ENCODE measurements at places on chromosomes 11 and 22. TPM values are rescaled to one million over a fixed set of nuclear protein-coding genes. Genes with fewer than 3 reads are reported as not detected.
A peak's percentile ranks its signal among the peaks of the same experiment; 100 is the strongest.

- DNase-seq: no peak
These were observed 588.4 kb upstream of the LRRC4C start for GRCh38 chr11:42047637-42048555.

- DNase-seq: no peak
These were observed 479 bp downstream of the MMP3 start for GRCh38 chr11:102842930-102843329.

GRCh38 chr11:85517272-85517671 is 109.9 kb downstream of the DLG2 start:
- DNase-seq: no peak

DNA sequence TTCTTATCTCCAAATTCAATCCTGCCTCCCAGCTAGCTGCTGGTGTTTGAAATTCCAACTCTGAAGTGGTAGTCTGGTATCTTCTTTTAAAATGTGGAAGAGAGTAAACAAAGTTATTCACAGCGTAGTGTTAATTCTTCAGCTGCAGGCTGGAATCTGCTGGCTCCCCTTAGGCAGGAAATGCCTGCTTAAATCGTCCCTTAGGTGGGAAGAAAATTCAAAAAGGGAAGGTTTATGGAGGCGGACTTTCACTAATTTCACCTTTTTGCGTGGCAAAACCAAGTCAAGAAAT is 439.0 kb upstream of the CCDC90B start:
- DNase-seq: no peak

- no peak for DNase-seq
These were observed 1.3 kb downstream of the DENND5A start for GRCh38 chr11:9263840-9264315.

GRCh38 chr11:122593473-122594420 is 61.8 kb upstream of the UBASH3B start:
- no peak for DNase-seq

DNA sequence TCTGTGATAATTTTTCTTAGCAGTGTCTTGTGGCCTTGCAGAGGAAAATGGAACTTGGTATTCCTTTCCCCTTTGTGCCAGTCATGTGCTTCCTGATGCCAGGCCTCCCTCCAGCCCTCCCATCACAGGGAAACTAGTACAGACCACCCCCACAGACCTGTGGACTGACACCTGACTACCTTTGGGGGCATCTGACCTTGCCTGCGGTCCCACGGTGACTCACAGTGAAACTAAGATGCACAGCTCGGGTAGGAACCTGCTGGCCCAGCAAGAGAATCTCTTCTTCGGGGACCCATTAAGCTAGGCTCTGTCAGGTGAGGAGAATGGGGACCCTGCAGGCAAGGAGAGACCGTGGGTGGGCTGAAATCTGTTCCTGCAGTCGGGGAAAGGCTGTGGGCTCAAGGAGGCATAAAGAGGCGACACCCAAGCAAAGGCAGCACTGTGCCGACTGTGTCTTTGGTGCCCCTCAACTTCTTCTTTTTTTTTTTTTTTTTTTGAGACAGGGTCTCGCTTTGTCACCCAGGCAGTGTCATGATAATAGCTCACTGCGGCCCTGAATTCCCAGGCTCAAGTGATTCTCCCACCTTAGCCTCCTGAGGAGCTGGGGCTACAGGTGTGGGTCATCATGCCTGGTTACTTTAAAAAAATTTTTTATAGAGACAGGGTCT is 20.8 kb upstream of the PEX26 start:
- no peak for DNase-seq

DNA sequence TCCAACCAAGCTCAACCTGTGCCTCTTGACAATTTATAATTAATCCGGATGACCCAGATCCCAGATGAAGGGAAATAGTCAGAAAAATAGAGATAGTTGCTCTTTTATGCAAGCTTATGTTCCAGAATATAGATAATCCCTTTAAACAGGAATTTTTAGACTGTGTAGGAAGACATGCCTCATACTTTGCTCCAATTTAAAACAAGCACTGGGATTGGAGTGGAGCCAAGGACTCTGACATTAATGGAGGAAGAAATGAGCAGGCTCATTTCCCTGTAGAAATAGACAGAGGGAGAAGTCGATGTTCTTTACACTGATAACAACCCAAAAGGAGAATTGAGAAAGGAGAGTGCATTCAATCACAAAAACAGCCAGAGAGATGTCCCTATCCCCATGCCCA is 70.1 kb upstream of the LRRC55 start:
- DNase-seq: no peak

GRCh38 chr11:24572376-24572775 is 75.5 kb downstream of the LUZP2 start:
- no peak for DNase-seq

DNA sequence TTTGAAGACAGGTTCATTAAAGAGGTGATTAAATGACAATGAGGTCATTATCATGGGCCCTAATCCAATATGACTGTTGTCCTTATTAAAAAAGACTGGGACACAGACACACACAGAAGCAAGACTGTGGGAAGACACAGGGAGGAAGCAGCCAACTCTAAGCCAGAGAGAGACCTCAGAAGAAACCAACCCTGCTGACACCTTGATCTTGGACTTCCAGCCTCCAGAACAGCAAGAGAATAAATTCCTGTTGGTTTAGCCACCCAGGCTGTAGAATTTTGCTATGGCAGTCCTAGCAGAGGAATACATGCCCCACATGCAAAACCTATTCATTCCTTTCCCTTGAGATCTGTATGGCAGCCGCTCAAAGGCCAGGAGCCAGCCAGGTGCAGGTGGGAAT is 35.6 kb upstream of the CACNG2 start:
- no peak for DNase-seq

- no peak for DNase-seq
These were observed 395.2 kb upstream of the CNTN5 start for GRCh38 chr11:98625526-98625925.

Gene CECR2
- 0.30 TPM for total RNA-seq

DNA sequence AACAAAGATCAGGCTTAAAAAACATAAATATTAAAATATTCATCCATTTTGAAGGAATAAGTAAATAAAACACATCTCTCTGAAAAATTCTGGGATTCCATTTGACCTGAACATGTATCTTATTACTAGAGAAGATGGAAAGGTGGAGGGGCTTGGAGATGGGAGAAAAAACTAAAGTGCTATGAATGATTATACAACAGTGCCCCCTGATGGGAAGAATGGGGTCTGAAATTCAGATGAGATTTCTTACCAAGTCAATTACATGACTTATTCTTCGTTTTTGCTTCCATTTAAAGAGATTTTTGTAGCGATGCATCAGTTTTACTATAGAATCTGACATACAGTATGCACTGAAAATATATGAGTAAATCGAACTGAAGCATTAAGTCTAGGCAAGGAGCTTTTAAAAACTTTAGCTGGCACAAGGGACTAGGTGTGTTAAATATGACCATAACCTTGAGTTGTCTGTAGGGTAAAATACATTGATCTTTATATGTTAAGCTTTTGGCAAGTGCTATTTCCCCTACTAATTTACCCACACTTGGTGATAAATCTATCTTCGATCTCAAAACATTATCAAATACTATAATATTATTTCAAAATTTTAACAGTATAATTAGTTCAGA is 718.8 kb downstream of the CNTN5 start:
- no peak for DNase-seq

DNA sequence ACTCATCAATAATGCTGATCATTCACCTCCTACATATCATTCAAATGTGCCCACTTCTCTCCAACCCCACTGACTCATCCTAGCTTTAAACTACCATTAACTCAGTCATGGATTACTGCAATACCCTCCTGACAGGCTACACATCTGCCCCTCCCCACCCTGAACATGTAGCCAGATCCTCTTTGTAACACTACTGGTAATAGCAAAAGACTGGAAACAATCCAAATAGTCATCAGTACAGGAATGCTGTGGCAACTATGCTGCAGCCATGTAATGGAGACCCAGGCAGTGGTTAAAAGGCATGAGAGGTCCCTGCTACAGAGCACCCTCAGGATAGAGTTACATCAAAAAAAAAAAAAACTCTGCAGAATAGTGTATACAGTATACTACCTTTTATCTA is 16.6 kb downstream of the SLC43A3 start:
- DNase-seq: no peak

Gene MUC15
- total RNA-seq: 0.12 TPM

DNA sequence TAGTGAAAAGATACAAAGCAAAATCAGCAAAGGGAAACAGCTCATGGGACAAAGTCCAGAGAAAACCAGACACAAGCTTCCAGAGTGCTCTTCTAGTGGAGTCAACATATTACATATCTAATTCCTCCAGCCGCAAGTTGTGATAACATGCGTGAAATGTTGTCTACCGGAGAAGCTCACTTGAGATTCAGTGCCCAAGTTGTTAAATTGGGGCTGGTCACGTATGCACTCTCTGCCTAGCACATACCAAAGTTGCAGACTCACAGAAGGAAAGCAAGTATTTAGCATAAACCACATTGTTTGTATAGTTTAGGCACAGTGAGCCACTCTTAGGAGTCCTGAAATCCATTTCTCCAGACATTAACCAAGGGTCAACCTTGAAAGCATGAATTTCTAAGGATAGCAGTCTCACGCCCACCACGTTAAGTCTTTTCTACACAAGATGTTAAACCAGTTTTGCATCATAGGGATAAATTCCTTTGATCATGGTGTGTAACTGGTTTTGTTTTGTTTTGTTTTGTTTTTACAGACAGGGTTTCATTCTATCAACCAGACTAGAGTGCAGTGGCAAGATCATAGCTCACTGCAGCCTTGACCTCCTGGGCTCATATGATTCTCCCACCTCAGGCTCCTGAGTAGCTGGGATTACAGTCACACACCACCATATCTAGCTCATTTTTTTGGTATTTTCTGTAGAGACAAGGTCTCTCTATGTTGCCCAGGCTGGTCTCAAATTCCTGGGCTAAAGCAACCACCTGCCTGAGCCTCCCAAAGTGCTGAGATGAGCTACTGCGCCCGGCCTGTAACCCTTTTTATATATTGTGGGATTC is 39.5 kb upstream of the EP300 start:
- no peak for DNase-seq

DNA sequence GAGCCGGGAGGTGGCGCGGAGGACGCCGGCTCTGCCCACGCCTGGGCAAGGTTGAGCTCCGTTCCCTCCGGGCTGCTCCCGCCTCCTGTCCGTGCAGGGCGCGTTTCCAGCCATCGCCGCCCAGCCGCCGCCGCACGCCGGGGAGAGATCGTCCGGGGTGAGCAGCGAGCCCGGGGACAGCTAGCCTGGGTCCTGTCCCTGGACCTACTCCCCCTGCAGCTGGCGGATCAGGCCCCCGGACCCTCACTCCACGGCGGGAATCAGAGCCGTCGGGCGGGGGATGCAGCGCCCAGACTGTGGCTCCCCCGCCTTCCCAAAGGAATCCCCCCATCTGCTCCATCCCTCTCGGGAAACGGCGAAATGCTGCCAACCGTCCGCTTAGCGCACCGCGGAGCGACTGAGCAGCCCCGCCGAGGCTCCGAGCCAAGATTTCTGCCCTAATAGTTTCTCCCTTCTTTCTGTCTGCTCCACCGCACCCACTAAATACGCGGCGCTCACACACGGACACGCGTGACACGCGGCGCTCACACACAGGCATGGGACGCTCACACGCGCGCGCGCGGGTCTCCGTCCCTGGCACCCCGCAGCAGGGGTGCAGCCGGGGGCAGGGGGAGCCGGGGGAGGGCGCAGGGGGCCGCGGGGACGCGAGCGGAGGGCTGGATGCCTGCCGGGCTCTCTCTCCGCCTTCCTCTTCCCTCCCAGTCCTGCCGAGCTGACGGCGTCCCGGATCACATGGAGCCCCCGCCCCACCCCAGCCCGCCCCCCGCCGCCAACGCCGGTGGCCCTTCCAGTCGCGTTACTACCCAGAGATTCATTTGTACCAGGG is at the start of gene KCNJ5:
TSS of gene KCNJ5 (plus strand) at position 814 of the 826 bp plus-strand sequence. CDS start 19,918 bp downstream, outside the sequence.
- DNase-seq: peak; percentile 38

DNA sequence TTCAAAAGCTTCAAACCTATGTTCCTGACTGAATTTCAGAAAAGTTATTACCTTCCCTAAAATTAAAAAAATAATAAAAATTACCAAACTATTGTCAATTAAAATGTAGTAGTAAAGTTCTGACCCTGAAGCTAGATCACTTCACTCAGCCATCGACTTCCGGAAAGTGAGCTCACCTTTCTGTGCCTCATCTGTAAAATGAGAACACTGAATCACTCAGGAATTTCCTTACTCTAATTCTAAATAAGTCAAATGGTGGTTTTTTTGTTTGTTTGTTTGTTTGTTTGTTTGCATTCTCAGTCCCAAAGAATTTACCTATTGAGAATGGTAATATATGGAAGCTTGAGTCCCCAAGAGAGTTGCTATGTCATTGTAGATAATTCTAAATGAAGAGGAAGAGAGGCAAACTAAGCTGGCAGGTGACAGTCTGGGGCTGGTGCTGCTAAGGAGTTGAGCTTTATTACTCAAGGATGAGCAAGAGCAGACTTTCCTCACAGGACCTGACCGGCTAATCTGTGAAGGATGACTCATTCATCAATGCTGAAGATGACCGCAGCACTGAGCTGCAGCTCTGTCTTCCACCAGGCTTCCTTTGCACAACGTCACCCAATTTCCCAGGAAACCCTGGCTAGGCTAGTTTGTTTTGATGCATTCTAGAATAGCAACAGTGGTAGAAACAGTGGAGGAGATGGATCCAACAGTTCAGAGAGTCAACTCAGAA is 248.8 kb downstream of the RAB38 start:
- no peak for DNase-seq

Gene P4HA3
- 0.85 TPM for total RNA-seq

DNA sequence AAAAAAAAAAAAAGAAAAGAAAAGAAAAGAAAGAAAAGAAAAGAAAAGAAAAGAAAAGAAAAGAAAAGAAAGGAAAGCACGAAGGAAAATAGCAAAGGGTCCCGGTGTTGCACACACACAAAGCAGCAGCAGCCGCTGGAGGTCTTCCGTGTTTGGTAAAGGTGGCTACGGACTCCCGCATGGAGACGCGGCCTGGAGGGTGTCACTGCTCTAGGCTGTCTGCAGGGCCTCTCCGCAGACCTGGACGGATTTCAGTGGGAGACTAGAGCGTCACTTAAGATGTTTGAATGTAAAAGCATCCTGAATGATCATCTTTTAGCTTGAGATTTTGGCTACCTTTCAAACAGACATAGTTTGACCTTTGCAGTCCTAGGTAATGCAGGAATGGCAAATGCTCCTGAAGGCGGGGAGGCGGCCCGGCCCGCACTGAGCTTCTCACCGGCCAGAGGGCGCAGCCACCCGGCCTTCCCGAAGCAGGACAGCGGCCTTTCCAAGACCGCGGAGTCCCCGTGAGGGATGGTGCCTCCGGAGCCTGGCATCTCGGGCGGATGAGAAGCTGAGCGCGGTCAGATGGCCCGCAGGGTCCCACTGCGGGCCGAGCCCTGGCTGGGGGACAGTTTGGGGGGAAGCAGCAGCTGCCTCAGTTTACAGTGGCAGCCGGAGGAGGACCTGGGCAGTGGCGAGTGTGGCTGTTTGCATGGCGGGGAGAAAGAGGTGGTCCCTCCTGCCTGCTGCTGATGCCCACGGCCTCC is 18.5 kb downstream of the KRTAP5-5 start:
- no peak for DNase-seq

Gene DDI1
- total RNA-seq: not detected

Gene YPEL4
- 0.44 TPM for total RNA-seq

DNA sequence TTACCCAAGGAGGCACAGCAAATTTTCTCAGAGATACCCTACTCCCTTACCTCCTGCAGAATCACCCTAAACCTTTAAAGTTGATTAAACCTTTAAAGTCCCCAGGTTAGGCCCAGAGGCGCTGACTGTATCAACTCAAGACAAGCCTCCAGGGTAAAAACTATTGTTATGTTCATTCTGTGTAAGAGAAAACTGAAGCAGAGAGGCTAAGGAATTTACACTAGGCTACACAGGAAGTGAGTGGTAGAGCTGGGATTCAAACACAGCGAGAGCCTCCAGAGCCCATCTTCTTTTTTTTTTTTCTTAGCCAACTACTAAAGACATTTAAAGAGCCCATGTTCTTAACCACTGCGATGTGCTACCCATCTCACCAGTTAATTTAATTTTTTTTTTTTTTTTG is 56.3 kb upstream of the GRK3 start:
- no peak for DNase-seq

Gene USP47
- total RNA-seq: 31.3 TPM

Measured in colonic mucosa (tissue), 4 donors.